Stimulated activated CD4-positive, alpha-beta T cell treated with anti-CD3 and anti-CD28 coated beads, Interleukin-4, amount 100 ng/mL, for 4 hours (primary cell): ENCODE measurements at places on chromosomes 12 and 14.

DNA sequence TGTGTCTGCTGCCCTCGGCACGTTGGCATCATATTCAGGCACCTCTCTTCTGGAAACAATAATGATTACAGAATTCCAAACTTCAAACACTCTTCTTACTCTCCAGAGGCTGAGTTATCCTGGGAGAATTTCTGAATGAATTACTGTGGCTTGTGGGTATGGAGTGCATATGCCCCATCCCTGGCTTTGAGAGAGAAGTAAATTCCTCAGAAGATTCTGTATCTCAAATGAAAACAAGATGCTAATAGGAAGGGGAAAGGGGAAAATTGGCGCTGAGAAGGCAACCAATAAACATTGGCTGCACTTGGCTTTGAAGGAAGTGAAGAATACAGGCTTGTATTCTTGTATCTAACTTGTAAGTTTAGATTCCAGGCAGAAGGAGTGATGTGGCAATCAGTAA is 132.0 kb upstream of the NOVA1 start:
- DNase-seq: no peak

DNA sequence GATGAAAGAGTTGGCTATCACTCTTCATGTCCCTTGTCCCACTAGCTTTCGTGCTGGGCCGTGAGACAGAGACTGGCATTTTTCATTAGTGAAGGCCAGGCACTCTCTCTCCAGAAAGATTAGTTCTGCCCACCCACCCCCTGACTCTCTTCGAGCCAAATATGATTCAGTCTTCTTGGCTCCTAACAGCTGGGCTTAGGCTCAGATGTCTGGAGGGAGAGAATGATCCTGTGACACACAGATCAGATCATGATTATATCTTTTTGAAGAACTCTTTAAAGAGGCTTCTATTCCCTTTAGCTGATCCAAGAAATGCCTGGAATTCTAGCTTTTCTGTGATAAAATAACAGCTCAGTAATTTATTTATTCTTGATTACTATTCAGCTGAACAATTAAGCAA is 5.2 kb upstream of the GNG2 start:
- no peak for DNase-seq

DNA sequence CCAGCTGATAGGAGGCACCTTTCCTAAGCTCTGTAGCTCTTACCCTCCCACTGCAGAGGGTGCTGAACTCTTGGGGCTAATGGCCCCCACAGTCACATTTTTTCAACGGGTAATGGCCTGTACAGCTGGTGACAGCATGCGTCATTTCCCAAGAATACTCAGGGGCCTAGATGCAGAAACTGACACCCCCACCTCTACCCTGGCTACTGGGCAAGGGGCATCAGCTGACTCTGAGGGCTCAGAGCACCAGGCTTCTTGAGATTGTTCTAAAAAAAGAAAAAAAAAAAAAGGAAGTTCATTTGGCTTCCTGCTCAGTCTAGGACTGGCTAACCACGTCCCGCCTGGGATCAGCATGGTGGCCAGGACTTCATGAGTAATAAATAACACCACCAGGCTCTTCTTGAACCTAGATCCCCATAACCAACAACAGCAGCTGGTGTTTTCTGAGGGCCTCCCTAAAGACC is 35.2 kb downstream of the ZFP36L1 start:
- DNase-seq: no peak

GRCh38 chr12:13175499-13175898 is 21.0 kb upstream of the EMP1 start:
- DNase-seq: no peak

- DNase-seq: no peak
Measured at GRCh38 chr14:22285991-22286390, 303.0 kb downstream of the DAD1 start.
